ENCODE measurements at places on chromosomes 12 and 14. TPM values are rescaled to one million over a fixed set of nuclear protein-coding genes. Genes with fewer than 3 reads are reported as not detected.

Gene ERP27
- 4.4 TPM for polyA plus RNA-seq

Gene LRP1
- polyA plus RNA-seq: 22.6 TPM

Gene ACSM4
- polyA plus RNA-seq: not detected

Gene CMA1
- 0.96 TPM for polyA plus RNA-seq

Gene AMN1
- polyA plus RNA-seq: 24.4 TPM

Gene FGF23
- 0.27 TPM for polyA plus RNA-seq

Gene FSCB
- polyA plus RNA-seq: not detected

Gene LYZ
- polyA plus RNA-seq: 233 TPM

Gene RNASE1
- polyA plus RNA-seq: 491 TPM

Gene PDZRN4
- 0.48 TPM for polyA plus RNA-seq

Gene SOAT2
- polyA plus RNA-seq: 0.71 TPM

Gene OR6C74
- polyA plus RNA-seq: not detected

Gene C12orf50
- polyA plus RNA-seq: 0.18 TPM

Gene GPRC5D
- 0.05 TPM for polyA plus RNA-seq

Gene COX6A1
- polyA plus RNA-seq: 494 TPM

Gene SLC16A7
- 6.2 TPM for polyA plus RNA-seq

Gene GARIN6
- polyA plus RNA-seq: 0.02 TPM

Gene P2RX2
- polyA plus RNA-seq: 2.5 TPM

Gene WNT5B
- polyA plus RNA-seq: 4.1 TPM

Gene LMNTD1
- polyA plus RNA-seq: 0.14 TPM

Gene CATSPERB
- 1.8 TPM for polyA plus RNA-seq

Gene RPS6KA5
- polyA plus RNA-seq: 4.0 TPM

Gene NDRG2
- 77.8 TPM for polyA plus RNA-seq

Gene CACNA2D4
- polyA plus RNA-seq: 4.9 TPM

Gene APOF
- not detected for polyA plus RNA-seq

Gene DEPDC4
- polyA plus RNA-seq: 0.94 TPM
